ENCODE measurements at places on chromosomes 16 and 17. TPM values are rescaled to one million over a fixed set of nuclear protein-coding genes. Genes with fewer than 3 reads are reported as not detected.

Gene PPY
- not detected for total RNA-seq

Gene RBBP6
- 57.3 TPM for total RNA-seq

Gene ALOX12B
- 1.3 TPM for total RNA-seq

Gene ABCA6
- total RNA-seq = 34.5 TPM

Gene ARL17B
- 14.2 TPM for total RNA-seq

Gene CEP295NL
- total RNA-seq = 0.86 TPM

Gene KRT32
- total RNA-seq = not detected

GRCh38 chr16:58503863-58504688, 4.1 kb downstream of the NDRG4 start:
- DNase-seq = no peak

DNA sequence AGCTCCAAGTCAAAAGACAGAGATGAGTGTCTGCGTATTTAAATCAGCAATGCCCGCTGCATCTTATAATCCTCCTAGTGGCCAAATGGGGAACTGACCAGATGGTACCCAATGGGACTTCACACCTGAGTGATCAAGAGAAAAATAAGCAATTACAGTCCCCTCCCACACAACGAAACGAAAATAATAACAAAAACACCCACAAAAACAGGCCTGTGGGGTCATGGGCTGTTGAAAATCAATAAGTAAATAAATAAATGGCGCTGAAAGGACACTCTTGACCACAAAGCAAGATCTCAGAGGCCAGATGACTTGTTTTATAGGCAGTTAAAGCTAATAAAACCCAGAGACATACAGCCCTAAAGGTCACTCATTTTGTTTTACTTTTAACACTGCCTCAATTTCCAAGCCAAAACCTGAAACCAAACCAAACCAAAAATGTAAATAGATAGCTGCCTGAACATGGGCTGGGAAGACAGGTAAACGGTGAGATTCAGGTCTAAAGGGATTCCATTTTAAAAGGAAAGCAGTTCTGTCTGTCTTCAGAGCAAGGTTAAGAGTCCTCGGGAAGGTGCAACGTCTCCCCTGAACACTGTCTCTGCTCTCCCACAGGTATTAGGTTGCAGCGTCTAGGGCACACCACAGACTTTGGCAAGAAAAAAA, 1.3 kb downstream of the ZNF821 start:
- DNase-seq = peak; percentile 85

GRCh38 chr17:38984666-38985065, 17.5 kb upstream of the FBXO47 start:
- DNase-seq = no peak

- DNase-seq = peak; percentile 36
These were observed 130.9 kb upstream of the FOXF1 start for GRCh38 chr16:86379505-86379846.

- DNase-seq = no peak
These were observed 22.3 kb upstream of the CDC6 start for GRCh38 chr17:40265337-40265736.

- DNase-seq = peak; percentile 59
These were observed 114.3 kb downstream of the NPIPB5 start for GRCh38 chr16:22624800-22625533.

DNA sequence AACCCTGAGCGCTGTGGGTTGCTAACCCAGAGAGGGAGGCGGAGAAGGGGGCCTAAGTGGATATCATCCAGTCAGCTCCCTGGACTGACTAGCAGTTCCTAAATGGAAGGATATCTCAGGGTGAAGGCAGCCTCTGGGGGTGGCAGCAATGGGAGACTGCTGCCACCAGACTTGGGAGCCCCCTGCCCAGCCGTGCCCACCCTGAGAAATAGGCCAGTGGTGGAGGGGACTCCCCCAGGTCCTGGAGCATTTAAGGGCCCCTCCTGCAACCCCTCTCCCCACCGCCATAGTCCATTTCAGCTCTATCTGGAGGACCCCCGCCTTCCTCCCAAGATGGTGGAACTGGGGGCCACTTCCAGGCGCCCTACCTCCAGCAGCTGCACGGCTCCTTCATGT, 8.4 kb downstream of the TSPOAP1 start:
- no peak for DNase-seq

DNA sequence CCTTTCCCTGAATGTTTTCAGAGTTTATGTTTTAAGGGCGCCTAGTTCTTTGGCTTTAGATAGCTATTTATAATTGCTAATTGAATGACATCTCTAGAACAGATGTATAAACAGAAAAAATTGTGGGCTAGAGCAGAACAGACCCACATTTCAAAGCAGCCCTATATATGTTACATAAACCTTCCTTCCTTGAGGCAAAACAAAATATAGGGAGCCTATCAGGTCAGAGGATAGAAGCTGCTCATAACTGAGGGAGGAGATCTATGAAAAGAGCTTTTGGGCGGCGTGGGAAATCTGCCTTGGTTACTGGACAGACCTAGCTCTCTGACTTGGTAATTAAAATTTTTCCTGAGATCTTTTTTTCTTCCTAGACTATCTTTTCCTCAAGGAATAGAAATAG, 68.4 kb downstream of the SPAG9 start:
- DNase-seq = no peak

DNA sequence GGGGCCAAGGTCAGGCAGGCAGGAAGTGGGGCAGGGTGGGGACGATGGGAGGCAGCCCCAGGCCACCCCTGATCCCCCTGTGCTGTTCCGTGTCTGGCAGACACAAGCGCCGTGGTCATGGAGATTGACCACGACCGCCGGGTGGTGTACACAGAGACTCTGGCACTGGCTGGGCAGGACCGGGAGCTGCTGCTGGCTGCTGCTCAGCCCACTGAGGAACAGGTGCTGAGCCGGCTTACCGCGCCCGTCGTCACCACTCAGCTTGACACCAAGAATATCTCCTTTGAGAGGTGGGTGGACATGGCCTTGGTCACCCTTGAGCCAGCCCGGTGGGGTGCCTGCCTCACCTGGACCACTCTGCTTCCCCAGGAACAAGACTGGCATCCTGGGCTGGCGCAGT, 13.7 kb downstream of the CORO6 start:
- DNase-seq = no peak

- DNase-seq = no peak
These were observed 21.2 kb upstream of the HOXB9 start for GRCh38 chr17:48647103-48647962.

DNA sequence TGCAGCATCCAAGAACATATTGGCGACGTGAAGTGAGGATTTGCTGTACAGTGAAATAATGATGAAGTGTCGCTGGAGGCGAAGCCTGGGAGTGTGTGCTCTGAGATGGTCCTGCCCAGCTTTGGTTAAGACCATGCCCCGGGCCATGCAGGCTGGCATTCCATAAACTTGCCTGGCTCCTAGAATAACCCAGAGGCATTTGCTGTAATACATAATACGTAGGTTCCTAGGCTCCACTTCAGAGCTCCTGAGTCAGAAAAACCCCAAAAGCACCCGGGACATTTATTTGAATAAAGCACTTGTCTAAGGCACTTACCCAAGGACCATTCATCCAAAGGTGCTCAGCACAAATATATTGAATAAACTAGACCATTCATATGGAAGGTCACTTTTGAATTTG, 279.3 kb downstream of the ABCC12 start:
- DNase-seq = no peak

GRCh38 chr16:22353191-22353919, 21.1 kb downstream of the CDR2 start:
- DNase-seq = peak; percentile 44

DNA sequence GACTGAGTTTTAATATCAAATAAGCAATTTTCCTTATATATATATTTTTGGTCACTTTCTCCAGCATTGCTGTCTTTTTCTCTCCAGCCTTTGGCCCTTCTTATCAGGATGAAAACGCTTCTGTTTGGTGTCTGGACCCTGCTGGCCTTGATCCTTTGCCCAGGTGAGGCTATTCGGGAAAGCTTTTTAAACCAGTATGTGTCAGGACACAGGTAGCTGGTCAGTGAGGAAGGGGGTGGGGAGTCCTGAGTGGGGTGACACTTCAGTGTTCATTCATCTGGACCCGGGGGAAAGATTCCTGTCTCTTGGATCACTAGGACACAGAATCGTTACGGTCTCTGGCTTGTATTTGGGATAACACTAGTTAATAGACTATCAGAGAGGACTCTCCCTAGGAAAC, 12.2 kb upstream of the SMARCD2 start:
- no peak for DNase-seq

DNA sequence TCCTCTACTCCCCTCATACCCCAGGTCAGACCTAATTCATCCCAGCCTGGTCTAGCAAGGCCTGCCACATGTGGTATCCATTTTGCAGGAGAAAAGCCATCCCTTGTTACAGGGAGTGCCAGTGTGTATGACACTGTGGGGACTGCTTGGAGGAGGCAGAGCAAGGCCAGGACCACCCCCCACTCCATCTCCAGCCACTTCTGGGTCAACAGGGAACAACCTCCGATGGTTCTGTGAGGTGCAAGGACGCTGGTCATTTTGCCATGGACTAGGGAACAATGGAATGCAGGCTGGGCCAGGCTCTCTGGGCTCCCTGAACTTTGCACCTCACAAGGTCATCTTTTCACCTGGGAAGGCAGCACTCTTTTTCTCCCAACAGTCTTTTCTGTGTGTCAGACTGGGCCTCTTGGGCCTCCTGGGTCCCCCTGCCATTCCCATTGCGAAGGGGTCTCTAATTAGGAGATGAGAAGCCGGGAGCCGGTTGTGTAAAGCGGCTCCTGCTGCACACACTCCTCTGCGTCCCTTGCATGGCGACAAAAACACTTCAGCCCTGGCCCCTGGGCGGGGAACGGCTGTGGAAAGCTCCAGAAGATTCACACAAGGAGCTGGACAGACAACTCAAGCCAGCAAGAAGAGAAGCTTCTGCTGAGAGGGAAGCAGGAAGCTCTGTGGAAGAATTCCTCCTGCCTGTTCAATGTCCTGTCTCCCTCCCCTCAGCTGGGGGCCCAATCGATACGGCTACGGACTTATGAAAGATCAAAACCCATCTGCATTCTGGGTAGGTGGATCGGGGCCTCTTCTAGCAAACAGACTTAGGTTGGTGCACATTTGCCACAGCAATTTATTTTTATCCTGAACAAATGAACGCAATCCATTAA, 38.5 kb upstream of the MTSS2 start:
- DNase-seq = no peak

DNA sequence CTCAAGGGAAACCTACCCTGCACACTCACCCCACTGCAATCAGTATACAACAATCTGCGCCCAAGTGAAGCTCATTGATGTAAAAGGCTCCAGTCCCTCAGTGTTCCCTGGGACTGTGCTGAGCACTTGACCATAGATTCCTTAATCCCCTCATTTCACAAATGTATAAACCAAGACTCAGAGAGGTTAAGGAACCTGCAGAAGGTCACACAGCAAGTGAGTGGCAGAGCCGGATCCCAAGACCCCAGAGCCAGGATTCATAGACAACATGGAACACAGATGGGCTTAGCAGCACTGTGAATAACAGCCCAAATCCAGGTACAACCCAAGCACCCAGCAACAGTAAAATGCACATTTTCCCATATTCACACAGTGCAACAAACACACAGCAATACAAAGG, 225.7 kb downstream of the C16orf78 start:
- no peak for DNase-seq

DNA sequence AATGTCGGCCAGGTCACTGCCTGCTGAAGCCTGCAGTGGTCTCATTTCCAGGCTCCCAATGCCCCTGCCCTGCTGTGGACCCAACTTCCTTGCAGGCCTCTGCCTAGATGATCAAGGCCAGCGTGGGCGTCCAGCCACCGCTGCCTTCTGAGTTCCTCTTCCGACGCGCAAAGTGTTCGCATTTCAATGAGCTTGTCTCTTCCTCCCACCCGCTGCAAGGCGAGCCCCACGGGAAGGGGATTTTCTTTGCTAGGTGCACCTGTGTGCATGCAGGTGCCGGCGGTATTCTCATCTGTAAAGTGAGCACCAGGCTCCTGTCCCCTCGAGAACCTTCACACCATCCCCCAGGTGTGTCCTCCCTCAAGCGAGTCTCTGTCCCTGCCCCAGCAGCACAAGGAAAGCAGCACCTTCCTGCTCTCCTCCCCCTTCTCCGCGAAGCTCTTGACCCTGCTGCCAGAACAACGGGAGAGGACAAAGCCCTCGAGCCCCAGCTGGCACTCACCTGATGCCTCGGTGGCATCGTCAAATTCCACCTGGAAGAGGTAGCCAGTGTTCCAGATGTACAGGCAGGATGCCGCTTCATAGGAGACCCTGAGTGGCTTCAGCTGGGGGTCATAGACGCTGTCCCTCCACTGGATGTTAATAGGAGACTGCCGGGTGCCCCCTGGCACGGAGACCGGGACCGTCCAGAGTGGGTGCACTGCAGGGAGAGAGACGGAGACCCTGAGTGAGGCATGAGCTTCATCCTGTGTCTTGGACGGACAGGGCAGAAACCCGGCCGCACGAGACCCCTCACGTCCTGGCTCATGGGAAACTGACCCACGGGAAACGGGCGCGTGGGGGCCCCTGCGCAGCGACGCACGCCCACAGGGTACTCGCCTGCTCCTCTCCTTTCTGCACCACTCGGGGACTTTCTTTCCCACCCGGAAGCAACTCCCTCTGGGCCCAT, 9.8 kb downstream of the CA5A start:
- no peak for DNase-seq

DNA sequence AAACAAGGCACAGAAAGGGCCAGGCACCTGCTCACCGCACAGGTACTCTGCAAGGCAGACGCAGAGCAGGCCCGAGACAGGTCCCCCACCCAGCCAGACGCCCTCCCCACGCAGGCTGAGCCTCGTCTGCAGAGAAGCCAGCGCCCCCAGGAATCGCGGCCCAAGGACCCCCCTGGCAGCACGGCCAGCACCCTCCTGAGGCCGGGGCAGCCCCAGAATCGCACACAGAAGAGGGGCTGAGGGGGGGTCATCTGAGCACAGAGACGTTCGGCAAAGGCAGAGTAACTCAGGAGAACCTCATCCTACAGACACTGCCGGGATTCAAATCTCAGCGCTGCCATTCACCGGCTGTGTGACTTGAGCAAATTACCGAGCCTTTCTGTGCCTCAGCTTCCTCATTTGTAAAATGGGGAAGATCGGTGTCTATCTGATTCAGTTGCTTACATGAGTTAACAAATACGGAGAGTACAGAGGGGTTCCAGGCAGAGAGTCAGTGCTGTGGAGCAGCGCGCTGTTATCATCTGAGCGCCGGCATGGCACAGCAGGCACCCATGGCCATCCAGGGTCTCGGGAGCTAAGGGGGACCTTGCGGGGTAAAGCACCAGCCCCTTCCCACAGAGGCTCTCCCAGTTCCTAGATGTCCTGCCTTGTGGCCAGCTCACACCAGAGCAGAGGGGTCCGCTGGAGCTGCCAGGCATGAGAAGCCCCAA, 10.4 kb downstream of the EMC6 start:
- no peak for DNase-seq

GRCh38 chr16:57126411-57126810, 34.0 kb downstream of the CPNE2 start:
- no peak for DNase-seq

Data from MCF 10A (cell line).